BJ (cell line): ENCODE measurements at places on chromosomes 4 and X. TPM values are rescaled to one million over a fixed set of nuclear protein-coding genes. Genes with fewer than 3 reads are reported as not detected.

The CPXCR1 gene
- polyA plus RNA-seq = not detected in 2 replicates

The WWC2 gene
- polyA plus RNA-seq = 32.0 and 36.8 TPM in 2 replicates

The AFF1 gene
- 7.5 and 11.0 TPM in 2 replicates for polyA plus RNA-seq

DNA sequence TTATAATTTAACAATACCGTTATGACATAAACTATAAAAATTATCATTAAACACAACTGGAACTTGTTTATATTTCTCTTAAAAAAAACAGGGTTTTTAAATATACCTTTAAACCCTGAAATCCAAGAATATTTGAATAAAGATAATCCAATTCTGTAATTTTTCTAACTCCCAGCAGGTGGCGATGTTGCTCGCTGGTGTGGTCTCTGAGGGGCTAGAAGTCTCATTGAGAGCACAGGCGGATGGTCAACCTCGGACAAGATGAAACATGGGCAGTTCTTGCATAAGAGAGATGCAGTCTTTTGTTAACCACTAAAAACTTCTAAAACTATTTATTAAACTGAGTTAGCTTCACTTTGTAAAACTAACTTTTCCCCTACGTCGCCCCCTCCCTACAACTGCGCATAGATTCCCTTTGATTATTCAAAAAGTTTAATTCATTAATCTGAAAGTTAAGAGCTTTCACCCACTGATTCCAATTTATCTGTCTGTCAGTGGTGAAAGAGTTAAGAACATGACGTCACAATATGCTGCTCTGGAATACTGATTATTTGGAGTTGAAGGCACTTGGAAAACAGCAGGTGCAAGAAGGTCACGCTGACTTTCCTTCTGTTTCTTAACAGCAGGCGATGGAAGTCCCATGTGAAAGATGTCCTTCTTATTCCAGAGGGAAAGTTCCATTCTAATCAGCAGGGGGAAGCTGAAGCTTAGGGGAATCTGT, 29.5 kb downstream of the DMP1 start:
- peak; percentile 3 for DNase-seq

- no peak for DNase-seq
Measured at GRCh38 chr4:104302731-104303130, 192.0 kb downstream of the CXXC4 start.

- no peak for DNase-seq
Measured at GRCh38 chr4:153773236-153773690, 13.4 kb upstream of the RNF175 start.

The NUDT10 gene
- 0.15 and 0.16 TPM in 2 replicates for polyA plus RNA-seq

GRCh38 chr4:1233641-1234308, 15.2 kb downstream of the CTBP1 start:
- no peak for DNase-seq

GRCh38 chr4:48431401-48431800, 51.7 kb upstream of the SLC10A4 start:
- DNase-seq = no peak

DNA sequence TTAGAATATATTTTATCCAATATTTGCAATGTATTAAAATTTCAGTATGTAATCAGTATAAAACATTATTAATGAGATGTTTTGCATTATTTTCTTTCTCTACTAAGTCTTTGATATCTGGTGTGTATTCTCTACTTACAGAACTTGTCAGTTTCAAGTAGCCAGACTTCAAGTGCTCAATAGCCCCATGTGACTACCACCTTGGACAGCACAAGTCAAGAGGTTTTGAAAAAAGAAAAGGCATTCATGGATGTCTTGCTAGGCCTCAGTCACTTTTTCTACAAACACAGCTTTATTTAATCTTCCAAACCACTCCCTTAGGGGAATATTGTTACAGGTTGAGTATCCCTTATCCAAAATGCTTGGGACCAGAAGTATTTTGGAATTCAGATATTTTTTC, 189.4 kb downstream of the QDPR start:
- DNase-seq = no peak

The DGKQ gene
- polyA plus RNA-seq = 3.7 and 6.5 TPM in 2 replicates

The CTSO gene
- polyA plus RNA-seq = 7.8 and 14.1 TPM in 2 replicates

DNA sequence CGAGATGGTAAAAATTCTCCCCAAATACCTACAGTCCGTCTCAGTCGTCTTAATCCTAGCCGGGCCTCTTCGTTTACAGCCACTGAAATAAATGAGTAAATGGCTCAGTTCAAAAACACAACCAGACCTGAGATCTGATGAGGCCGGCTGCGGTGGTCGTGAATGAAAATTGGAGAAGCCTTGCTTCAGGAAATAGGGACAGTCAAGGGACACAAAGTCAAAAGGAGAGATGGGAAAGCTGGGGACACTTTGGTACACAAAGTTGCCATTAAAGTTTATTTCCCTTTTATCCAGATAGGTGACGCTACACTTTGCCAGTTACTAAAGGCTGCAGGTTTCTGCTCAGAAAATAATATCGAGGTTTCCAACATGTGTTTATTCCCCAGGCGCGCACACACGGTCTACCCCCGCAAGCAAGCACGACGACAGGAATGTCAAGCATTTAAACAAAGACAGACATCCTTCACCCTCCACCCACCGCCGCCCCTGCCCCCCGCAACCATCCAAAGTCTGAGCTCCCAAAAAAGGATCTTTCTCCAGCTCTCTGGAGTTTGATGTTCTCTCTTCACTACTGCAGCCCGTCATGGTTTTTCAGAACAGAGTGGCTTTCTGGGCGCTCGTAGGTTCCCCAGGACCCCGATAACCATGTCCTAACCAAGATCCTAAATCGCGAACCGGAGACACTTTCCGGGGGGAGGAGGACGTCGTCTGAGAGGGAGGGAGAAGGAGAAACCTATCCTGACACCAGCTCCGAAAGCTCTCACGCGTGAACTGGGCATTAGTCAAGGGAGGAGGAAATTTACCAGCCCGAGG, 1.3 kb upstream of the PCDH7 start:
- no peak for DNase-seq

DNA sequence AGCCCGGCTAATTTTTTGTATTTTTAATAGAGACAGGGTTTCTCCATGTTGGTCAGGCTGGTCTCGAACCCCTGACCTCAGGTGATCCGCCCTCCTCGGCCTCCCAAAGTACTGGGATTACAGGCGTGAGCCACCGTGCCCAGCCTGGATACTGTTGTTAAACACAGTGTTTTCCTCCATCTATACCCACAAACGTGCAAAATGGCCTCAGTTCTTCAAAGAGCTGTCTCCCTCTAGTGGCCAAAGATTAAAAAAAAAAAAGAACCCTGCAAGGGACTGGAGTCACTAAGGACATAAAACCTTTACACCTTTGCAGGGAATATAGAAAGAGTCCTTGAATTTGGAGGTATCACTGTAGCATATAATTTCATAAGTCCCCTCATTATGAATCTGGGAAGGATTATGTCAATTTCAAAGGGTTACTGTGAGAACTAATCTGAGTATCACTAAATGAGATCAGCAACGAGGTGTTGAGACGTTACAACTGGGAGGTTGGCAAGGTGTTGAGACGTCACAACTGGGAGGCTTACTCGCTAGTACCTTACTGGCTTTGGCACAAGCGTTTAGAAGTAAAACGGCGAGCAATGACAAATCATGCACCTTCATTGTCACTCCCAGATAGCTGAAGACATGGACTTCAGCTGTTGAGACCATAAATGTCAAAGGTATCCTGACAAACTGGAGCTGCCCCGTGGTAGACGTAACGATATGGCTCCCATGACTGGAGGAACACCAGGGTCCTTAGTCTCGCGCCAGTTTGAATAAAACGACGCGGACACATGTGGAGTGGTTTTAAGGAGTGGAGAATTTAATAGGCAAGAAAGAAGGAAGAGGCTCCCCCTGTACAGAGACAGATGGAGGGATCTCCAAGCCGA, 33.4 kb upstream of the ENPP6 start:
- DNase-seq = no peak

The F9 gene
- not detected in 2 replicates for polyA plus RNA-seq

DNA sequence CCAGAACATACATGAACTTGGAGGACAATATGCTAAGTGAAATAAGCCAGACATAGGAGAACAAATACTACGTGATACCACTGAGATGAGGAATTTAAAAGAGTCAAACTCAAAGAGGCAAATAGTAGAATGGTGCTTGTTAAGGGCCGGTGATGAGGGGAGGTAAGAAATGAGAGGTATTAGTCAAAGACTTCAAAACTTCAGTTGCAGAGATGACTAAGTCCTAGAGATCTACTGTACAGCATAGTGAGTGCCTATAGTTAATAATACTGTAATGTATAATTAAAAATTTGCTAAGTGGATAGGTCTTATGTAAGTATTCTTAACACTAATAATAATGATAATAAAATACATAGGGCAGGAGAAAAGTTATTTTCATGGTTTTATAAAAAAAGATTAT, 126.9 kb upstream of the VEGFC start:
- DNase-seq = no peak

DNA sequence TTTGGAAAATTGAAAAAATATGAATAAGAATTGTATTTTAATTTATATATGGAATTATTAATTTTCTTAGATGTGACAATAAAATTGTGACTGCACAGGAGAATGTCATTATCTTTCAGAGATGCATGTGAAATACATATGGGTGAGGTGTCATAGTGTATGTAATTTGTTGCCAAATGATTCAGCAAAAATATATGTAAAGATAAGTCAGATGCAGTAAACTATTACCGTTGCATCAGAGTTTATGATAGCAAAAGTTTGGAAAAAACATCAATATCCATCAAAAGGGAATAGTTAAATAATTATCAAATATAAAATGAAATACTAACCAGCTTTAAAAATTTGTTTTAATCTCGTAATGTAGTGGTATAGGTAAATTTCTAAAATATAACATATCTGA, 10.4 kb upstream of the SLC7A11 start:
- DNase-seq = no peak

GRCh38 chr4:185244763-185245162, 35.4 kb downstream of the SNX25 start:
- no peak for DNase-seq

DNA sequence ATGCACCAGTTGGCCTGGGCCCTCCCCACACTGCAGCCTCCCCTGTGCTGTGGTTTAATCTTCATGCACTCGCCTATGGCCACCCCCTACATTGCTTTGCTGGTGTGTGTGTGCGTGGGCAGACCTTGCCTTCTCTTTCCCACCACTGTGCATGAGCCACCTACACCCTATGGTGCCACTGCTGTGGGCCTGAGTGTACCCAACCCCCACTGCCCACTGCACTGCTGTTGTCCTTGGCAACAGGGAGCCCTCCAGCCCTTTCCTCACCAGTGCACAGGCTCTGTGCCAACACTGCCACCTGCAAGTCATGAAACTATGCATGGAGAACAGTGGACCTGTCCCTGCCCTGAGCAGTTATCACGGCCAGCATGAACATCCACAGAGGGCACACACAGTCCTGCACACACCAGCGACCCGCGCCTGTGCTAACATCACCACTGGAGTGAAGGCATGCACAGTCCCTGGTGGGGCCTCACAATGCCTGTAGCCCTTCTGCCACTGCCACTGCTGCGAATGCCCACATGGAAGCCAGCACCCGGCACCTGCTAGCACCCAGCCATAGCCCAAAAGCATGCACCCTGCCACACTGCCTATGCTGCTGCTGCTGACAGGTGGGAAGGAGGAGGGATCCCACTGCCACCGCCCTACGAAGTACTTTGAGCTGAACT, 237.8 kb upstream of the ARSJ start:
- no peak for DNase-seq

DNA sequence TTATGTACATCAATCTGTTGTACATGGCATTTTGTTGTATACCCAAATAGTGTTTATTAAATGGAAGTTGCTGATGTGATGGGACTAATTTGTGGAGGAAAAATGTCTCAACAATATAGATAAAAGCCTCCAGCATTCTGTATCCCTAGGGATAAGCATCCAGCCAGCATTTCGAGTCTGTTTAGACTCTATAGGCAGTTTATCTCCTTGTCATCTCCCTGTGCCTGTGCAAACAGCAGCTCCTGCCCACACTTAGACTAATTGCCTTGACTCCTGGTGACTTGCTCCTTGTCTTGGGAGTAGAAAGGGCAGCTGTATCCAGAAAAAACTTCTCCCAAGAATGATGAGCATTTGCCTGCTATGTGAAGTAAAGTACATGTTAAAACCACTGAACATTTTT, 83.8 kb downstream of the DOCK11 start:
- DNase-seq = no peak

The TEX13B gene
- not detected in 2 replicates for polyA plus RNA-seq

The OTUD6A gene
- polyA plus RNA-seq = not detected in 2 replicates

GRCh38 chr4:151532001-151532708, 123.2 kb downstream of the FHIP1A start:
- no peak for DNase-seq

DNA sequence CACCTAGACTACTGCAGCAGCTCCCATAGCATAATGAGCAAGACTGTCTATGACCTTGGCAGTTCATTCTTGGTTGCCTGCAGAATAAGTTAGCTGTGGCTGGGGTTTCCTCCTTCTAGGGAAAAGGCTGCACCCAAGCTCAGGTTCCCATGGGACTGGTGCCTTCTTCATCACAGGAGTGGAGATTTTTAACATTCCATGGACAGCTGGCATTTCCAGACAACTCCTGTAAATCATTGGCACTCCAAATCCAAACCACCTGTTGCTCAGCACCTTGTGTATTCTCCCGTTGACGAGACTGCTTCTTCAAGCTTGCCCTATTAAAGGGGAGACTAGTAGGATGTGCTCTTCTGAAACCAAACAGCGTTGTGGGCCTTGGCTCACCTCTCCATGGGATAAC, 7.8 kb upstream of the NUP54 start:
- DNase-seq = no peak

- DNase-seq = no peak
Measured at GRCh38 chrX:48076343-48076742, 4.9 kb upstream of the ZNF630 start.

GRCh38 chr4:114886761-114887160, 226.7 kb downstream of the NDST4 start:
- no peak for DNase-seq

DNA sequence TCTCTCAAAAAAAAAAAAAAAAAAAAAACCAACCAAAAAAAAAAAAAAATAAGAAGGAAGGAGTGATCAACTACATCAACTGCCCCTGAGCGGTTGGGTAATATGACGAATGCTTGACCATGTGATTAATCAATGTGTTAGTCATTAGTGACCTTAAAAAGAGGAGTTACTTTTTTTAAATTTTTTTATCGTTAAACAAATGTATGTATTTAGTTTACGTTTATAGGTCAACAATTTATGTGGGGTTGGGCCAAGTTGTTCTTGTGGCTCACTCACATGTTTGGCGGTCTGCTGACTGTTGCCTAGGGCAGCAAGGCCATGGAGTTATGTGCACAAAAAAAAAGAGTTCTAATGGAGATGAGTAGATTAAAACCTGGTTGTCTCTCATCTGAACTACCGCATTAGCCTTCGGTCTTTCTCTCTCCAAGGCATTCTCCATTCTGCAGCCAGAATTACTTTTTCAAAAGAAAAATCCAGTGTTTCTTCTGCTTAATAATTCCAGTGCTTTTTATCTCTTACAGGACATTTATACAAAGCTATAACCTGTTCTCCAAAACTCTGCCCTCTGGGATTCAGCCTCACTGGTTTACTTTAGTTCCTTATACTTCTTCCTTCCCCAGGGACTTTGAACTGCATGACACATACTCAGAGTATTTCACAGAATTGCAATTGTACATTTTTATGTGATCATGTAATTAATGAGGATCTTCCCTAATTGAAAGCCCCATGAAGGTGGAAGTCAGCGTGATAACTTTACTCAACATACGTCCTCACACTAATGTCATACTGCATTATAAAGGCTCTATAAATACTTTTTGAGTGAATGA, 505.5 kb downstream of the ANKRD50 start:
- no peak for DNase-seq

- peak; percentile 73 for DNase-seq
Measured at GRCh38 chr4:158315706-158316105, 105.4 kb downstream of the TMEM144 start.
